Inflammatory macrophage treated with lipopolysaccharide for 4 hours (primary cell): ENCODE measurements at places on chromosomes 2 and 18.

DNA sequence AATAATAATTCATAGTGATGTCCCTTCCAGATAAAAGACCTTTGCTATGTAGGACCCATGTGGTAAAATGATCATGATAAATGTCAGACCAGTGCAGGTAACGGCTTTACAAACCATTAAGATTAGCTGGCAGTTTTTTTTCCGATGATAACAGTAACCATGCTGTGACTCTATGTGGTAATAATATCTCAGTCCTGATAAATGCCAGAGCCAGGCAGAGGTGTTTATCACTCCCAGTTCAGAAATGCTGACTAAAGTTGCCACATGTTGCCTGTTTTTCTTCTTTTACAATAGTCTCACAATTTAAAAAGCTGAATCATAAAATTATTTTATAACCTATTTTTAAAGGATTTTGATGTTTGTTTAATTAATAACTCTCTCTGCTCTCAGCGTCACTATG lies 565.1 kb downstream of the ARHGAP15 start:
- no peak for DNase-seq

- DNase-seq = peak; percentile 10
Measured at GRCh38 chr18:293536-293935, 25.7 kb upstream of the THOC1 start.

DNA sequence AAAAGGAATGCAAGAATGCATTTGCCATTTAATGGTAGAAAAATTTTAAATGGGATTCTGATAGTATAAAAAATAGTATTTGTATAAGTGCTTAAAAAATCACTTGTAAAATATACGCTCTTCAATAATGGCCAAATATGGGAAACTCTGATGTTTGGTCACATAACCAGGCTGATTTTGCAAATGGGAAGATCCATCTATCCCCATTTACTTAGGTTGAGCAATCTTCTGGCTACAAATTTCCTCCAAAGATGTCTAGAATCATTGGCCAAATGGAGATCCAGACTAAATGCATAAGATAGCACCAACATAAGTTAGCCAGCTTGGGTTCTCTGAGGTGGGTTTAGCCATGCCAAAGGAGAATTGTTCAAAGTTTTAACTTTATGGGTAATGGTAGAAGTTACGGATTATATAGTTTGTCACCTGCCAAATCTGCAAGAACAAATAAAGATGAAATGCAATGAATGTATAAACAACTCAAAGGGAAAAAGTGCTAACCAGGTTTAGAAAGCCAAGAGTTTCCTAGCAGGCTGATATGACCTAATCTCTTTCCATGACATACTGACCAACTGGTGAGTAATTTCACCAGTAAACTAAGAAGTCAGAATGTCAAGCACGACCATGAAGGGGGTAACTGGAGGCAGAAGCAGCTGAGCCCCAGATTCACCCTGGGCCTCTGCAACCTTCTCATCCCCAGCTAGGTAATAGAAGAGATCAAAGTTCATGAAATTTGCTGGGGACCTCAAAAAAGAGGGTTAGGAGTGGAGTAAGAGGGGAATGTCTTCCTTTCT lies 10.0 kb downstream of the RHOB start:
- peak; percentile 40 for DNase-seq

- peak; percentile 85 for DNase-seq
Measured at GRCh38 chr2:65165558-65165957, 35.7 kb upstream of the RAB1A start.

DNA sequence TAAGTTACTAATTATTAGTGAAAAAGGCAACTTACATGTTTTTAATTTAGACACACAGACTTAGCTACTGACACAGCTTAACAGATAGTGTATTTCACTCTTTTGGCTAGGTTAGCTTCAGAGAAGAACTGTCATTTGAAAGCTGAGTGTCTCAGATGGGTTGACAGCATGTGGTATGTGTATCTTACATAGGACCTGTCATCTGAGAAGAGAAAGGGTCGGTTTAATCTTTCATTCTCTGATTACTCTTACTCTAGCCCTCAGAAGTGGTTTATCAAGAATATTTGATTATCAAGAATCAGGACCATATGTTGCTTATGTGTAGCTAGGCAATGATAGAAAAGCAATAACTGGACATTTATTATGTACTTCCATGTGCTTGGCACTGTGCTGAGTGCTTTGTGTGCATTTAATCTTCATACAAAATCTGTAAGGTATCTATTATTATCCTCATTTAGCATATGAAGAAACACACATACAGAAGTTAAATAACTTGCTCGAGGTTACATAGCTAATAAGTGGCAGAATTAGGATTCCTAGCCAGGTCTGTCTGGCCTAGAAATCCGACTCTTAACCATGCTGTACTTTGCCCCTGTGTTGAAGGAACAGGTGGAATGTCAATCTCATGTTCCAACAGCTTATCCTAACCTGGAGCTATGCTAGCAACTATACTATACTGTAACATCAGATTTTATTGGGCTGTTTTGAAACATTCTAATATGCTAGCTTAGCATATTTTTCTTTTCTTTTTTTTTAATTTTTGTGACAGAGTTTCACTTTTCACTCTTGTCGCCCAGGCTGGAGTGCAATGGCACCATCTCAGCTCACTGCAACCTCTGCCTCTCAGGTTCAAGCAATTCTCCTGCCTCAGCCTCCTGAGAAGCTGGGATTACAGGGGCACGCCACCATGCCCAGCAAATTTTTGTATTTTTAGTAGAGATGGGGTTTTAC lies 28.4 kb downstream of the CFLAR start:
- no peak for DNase-seq

GRCh38 chr2:119106301-119106897 lies 52.2 kb downstream of the C1QL2 start:
- peak; percentile 12 for DNase-seq

DNA sequence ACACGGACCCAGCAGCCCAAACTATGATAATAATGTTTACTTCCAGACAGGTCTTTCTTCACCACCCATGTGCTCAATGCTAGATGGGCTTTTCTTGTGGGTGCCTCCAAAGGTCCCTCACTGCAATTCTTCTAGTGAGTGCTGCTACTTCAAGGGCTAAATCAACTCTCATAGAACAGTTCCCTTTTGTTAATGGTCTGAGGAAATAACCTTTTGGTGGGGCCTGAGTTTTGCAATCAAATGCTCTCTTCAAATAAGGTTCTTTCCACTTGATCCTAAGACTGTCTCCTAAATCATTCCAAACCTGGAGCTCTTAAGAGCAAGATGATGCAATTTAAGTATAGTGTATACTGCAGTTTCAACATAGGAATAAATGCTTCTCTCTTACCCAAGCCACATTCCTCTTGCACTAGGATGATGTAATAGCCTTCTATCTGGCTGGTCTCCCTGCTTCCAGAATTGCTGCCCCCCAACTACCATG lies 6.0 kb downstream of the NEMP2 start:
- DNase-seq = peak; percentile 63

DNA sequence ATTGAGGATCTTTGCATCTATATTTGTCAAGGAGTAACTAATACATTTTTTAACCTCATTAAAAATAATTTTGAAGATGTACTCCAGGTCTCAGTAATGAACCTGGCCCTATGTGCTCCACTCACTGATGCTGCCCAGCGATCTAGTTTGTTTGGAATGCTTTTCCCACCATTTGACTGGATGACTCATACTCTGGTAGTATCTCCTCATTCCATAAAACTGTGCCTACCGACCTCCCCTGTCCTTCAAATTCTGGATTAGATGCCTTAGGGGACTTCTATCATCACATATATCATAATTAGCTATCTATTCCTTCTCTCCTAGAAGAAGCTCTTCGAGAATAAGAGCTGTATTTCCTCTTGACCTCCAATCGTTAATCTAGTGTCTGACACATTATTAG lies 83.8 kb downstream of the FAM117B start:
- DNase-seq = no peak

GRCh38 chr2:28408764-28409599 lies 16.3 kb downstream of the FOSL2 start:
- DNase-seq = peak; percentile 92

DNA sequence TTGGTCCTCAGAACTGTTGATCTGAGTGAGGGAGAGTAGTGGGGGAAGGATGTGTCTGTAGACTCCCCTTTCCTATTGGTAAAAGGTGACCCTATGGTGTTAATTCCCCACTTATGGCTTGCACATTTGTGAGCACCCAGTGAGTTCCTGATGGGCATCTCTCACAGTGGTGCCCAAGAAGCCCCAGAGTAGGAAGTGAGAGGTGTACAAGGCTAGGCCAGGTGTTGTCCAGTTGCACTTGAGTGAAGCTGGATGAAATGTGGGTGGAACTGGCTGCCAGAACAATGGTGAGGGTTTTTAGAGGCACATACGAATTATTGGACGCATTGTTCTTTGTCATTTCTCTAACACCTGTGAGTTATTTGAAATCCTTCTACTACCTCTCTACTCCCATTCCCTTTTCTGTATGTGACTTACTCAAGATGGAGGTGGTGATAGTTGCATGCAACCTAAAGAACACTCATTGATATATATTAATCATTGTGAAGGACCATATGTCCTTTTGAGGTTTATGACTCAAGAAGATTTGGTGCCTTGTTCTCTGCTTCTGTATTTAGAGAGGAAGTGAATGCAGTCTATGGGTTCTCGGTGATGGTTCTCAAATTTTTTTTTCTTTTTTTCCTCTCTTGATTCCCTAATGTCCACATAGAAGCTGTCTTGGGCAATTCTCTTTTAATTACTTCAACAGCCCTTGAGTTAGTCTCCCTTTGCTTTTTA lies 162.7 kb downstream of the FSHR start:
- DNase-seq = no peak

DNA sequence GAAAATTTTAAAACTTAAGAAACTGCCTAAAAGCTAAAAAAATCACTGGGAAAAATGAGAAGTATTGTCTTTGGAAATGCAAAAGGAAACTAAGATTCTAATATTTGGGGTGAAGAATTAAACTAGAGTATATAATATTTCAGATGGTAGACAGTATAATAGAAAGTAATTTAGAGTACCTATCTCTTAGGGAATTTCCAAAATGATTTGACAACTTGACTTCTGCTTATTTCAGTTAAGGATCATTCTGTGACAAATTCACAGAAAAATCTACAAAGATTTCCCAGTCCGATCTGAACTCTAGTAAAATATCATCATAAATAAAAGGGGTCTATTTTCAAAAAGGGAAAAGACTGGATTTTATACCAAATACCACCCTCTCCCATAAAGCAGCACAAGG lies 99.6 kb downstream of the ATAD2B start:
- DNase-seq = peak; percentile 37

DNA sequence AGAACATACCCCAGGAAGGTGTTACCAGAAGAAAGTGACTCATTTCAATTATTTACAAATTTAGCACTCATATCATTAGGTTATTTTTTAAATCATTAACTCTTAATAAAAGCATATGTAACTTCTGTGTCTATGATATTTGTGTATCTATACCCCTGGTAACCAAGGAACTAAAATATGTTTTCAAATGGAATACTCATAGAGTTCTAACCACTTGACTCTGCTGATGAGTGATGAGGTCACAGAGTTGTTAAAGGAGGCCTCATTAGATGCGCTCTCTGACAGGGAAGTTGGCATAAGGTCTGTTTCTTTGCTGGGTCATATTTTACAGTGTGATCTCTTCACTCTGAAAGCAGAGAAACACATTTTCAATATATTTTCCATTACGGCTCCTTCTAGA lies 73.4 kb downstream of the CCDC150 start:
- no peak for DNase-seq

GRCh38 chr2:202215179-202215578 lies 23.2 kb downstream of the SUMO1 start:
- peak; percentile 1 for DNase-seq

DNA sequence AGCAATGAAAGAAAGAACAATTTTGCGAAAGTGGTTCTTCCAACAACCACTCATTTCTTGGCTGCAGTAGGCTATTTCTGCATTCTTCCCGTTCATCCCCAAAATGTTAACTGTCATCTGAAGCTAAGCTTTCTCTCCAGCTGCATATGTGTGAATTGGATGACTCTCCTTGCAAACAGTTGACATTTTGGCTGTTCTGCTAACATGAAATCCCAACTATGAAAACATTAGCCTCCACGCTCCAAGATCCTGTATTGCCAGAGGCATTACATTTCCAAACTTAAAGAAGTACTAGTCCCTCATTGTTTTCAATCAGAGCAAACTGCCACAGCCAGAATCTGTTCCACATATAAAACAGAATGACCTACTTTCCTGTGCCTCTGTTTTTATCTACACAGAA lies 88.5 kb downstream of the TGIF1 start:
- DNase-seq = no peak

DNA sequence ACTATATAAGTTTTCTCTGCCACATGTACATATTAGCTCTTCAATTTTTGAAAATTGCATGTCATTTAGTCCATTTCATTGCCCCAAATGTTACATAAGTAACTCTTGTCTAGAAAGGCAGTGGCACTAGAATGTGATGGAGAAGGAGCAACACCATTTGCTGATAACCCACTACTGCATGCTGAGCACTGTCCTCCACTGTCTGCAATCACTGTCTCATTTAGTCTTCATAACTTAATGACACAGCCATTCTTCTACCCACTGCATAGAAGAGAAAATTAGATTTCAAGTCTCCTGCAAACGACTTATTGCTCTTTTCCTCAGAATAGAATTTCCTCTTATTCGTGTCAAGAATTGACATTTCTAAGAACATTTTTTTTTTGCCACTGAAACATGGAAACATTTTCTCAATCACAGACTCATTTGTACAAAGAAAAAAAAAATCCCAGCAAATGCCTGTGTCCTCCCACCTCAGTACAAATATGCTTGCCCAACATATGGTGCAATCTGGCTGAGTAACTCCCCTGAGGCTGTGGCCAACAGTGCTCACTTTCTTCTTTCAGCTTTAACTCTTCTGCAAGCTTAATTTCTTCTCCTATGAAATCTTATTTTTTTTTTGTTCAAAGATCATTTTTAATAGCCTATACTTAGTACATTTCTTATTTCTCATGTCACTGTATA lies 768.6 kb upstream of the HS6ST1 start:
- peak; percentile 14 for DNase-seq

- no peak for DNase-seq
Measured at GRCh38 chr2:29596584-29596983, 324.8 kb downstream of the ALK start.

GRCh38 chr2:1282552-1282951 lies 130.7 kb upstream of the TPO start:
- no peak for DNase-seq

GRCh38 chr2:161173541-161174194 lies 13.4 kb downstream of the TANK start:
- no peak for DNase-seq

DNA sequence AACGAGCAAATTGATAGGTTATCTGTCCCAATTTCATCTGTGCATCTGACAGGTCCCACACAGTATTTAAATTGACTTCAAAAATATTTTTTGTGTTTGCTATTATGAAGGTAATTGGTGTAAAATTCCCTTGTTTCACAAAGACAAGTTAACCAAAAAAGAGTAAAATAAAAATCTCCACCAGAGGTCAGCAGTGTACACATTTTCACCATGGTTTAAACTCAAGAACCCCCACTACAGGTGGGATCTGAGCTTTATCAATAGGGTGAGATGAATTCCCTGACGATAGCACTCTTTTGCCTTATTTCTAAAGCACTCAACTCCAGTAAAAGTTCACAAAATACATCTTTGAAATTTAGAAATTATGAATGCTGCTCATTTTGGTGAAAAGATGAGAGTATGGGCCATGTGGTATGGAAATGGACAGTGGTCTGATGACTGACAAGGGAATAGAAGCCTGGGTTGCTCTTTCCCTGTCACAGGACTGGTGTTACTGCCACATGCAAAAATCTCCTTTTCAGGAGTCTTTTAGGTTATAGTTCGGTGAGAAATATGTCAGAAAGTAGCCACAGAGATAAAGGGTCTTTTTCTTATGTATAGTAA lies 68.0 kb downstream of the SERPINB8 start:
- peak; percentile 4 for DNase-seq

- no peak for DNase-seq
Measured at GRCh38 chr18:53947092-53947640, 277.3 kb downstream of the MBD2 start.
